T-cell (primary cell): ENCODE measurements at places on chromosomes 11 and 22. TPM values are rescaled to one million over a fixed set of nuclear protein-coding genes. Genes with fewer than 3 reads are reported as not detected.

- no peaks in the 10 kb centered on the region for H3K36me3 ChIP-seq
- no peak for DNase-seq
Observed at GRCh38 chr11:87265132-87265531, 227.4 kb downstream of the TMEM135 start.

DNA sequence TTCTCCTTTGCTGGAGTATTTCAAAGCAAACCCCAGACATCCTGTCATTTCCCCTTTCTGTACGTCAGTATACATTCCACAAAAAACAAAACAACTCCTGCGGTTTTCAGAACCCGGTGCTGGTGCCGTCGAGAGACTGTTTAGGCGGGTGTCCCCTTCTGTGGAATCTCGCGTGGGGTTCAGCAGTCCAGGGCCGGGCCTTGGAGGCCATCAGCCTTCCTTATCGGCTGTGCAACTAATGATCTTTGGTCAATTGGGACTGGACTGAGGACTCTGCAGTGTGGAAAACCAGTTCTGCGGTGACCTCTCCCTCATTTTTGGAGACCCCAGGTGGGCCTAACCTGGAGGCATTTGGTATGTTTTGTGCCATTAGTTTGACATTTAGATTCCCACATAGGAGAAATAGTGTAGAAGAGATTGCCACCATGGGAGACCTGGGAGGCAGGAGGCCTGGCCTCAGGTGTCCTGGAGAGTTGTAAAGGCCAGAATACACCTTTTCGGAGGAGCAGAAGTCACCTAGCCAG is 84.4 kb downstream of the TBC1D22A start:
- DNase-seq, result no peak
- H3K27ac ChIP-seq, result no peak overlapping the region
- no peak overlapping the region for H3K4me3 ChIP-seq
- H3K4me1 ChIP-seq, result peaks cover 4% of the 10 kb centered on the region
- H3K36me3 ChIP-seq, result peaks cover 19% of the 10 kb centered on the region

COA4 gene
- 35.5 TPM for total RNA-seq

KIF18A gene
- 0.85 TPM for total RNA-seq

- DNase-seq, result no peak
- no peak overlapping the region for H3K27ac ChIP-seq
- no peaks in the 10 kb centered on the region for H3K36me3 ChIP-seq
- no peaks in the 10 kb centered on the region for H3K27me3 ChIP-seq
- H3K4me1 ChIP-seq, result no peaks in the 10 kb centered on the region
Observed at GRCh38 chr11:79390477-79390876, 50.4 kb downstream of the TENM4 start.

GRCh38 chr11:9840460-9841004 is 176.7 kb downstream of the SWAP70 start:
- no peak overlapping the region for H3K4me3 ChIP-seq
- H3K27me3 ChIP-seq, result no peaks in the 10 kb centered on the region
- H3K36me3 ChIP-seq, result peaks cover 2% of the 10 kb centered on the region
- DNase-seq, result no peak

PATE4 gene
- total RNA-seq, result not detected

DNA sequence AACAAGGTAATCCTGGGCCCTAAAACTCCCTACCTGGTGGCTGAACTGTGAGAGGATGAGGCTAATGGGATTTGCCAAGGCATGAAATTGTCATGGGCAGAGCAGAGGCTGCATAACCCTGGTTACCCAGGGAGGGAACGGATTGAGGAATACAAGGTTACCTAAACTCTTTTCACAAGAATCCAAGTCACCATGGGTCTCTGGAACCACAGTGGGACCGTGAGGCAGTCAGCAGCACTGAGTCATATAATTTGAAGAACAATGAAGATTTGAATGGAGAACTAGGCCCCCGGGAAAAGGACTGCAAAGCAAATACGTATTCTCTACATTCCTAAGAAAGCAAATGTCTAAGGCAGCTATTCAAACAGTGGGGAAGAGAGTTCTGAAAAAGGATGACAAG is 19.8 kb downstream of the CAT start:
- no peak for DNase-seq
- H3K36me3 ChIP-seq, result peaks cover 67% of the 10 kb centered on the region
- H3K4me3 ChIP-seq, result no peak overlapping the region
- H3K27me3 ChIP-seq, result no peaks in the 10 kb centered on the region

DNA sequence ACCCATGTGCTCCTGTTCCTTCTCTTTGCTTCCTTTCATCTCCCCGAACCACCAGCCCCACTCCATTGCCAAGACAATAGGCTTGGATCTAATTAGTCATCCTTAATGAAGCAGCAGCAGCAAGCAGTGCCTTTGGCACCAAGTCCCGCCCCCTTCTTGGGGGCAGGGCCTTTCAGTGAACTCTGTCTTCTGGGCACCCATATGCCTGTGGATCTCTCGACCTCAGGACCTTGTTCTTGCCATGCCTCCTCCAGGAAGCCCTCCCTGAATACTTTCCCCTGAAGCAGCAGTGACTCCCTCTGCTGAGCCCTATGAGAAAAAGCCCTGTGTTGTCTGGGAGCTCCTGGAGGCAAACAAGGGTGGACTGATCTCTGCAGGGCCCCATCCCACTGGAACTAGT is 32.1 kb downstream of the ARHGEF17 start:
- no peak overlapping the region for H3K27ac ChIP-seq
- DNase-seq, result no peak
- peaks cover 16% of the 10 kb centered on the region for H3K27me3 ChIP-seq
- H3K4me3 ChIP-seq, result no peak overlapping the region
- no peaks in the 10 kb centered on the region for H3K4me1 ChIP-seq

SIK2 gene
- total RNA-seq, result 11.4 TPM

GRCh38 chr22:46976598-46976997 is 214.1 kb downstream of the TBC1D22A start:
- no peaks in the 10 kb centered on the region for H3K27me3 ChIP-seq
- DNase-seq, result no peak
- H3K4me3 ChIP-seq, result no peak overlapping the region
- no peak overlapping the region for H3K27ac ChIP-seq
- peaks cover 4% of the 10 kb centered on the region for H3K36me3 ChIP-seq

TMPRSS4 gene
- total RNA-seq, result 0.51 TPM

CALCA gene
- not detected for total RNA-seq

- H3K36me3 ChIP-seq, result no peaks in the 10 kb centered on the region
- H3K27me3 ChIP-seq, result no peaks in the 10 kb centered on the region
- no peak overlapping the region for H3K27ac ChIP-seq
- H3K4me3 ChIP-seq, result no peak overlapping the region
- no peaks in the 10 kb centered on the region for H3K4me1 ChIP-seq
Observed at GRCh38 chr11:78914503-78914902, 339.8 kb upstream of the NARS2 start.

SLC6A5 gene
- not detected for total RNA-seq

- DNase-seq, result no peak
- H3K27ac ChIP-seq, result no peak overlapping the region
- no peaks in the 10 kb centered on the region for H3K4me1 ChIP-seq
- no peaks in the 10 kb centered on the region for H3K27me3 ChIP-seq
- H3K36me3 ChIP-seq, result no peaks in the 10 kb centered on the region
Observed at GRCh38 chr11:101553891-101554292, 29.9 kb downstream of the TRPC6 start.

GRCh38 chr22:38725900-38726655 is 20.3 kb downstream of the GTPBP1 start:
- H3K27ac ChIP-seq, result no peak overlapping the region
- no peak for DNase-seq
- H3K36me3 ChIP-seq, result peaks cover 38% of the 10 kb centered on the region
- H3K4me3 ChIP-seq, result no peak overlapping the region
- no peaks in the 10 kb centered on the region for H3K4me1 ChIP-seq
- no peaks in the 10 kb centered on the region for H3K27me3 ChIP-seq

GRCh38 chr11:108975641-108976071 is 310.8 kb downstream of the DDX10 start:
- H3K27me3 ChIP-seq, result no peaks in the 10 kb centered on the region
- H3K36me3 ChIP-seq, result no peaks in the 10 kb centered on the region
- no peak for DNase-seq

RASSF10 gene
- not detected for total RNA-seq

- H3K36me3 ChIP-seq, result no peaks in the 10 kb centered on the region
- H3K27me3 ChIP-seq, result no peaks in the 10 kb centered on the region
- H3K4me3 ChIP-seq, result no peak overlapping the region
Observed at GRCh38 chr11:133386262-133386661, 146.0 kb downstream of the OPCML start.

- no peak overlapping the region for H3K4me3 ChIP-seq
- no peaks in the 10 kb centered on the region for H3K4me1 ChIP-seq
- peaks cover 25% of the 10 kb centered on the region for H3K27me3 ChIP-seq
- no peaks in the 10 kb centered on the region for H3K36me3 ChIP-seq
- no peak for DNase-seq
- no peak overlapping the region for H3K27ac ChIP-seq
Observed at GRCh38 chr11:44488165-44488965, 77.1 kb upstream of the CD82 start.

KRTAP5-11 gene
- total RNA-seq, result not detected

CSNK2A3 gene
- 0.93 TPM for total RNA-seq

PARVA gene
- 0.89 TPM for total RNA-seq

CD248 gene
- 2.5 TPM for total RNA-seq

DNA sequence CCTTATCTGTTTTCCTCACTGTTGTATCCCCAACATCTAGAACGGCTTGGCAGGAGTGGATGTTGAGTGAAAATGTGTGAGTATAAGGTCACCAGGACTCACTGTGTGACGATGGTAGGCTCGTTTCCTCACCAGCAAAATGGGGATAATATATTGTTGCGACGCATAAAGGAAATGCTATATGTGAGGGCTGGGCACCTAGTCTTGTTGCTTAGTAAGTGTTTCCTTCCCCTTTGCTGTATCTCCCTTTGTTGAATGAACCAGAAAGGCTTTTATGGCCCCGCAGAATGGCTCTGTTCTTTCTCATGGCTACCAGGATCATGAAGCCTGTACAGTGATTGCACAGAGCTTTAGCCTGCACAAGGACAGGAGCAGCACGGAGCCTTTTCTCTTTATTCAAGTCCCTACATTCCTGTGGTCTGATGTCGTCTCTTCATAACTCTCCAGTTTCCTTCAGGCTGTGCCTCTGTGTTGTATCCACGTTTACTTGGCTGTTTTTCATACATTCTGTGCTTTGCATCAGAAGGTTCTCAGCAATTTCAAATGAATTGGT is 5.4 kb downstream of the TNRC6B start:
- H3K27ac ChIP-seq, result peak overlapping the region; percentile 19
- H3K4me3 ChIP-seq, result no peak overlapping the region
- no peaks in the 10 kb centered on the region for H3K36me3 ChIP-seq
- H3K27me3 ChIP-seq, result no peaks in the 10 kb centered on the region

- peaks cover 7% of the 10 kb centered on the region for H3K36me3 ChIP-seq
- no peak overlapping the region for H3K4me3 ChIP-seq
- H3K27ac ChIP-seq, result no peak overlapping the region
- peaks cover 4% of the 10 kb centered on the region for H3K4me1 ChIP-seq
Observed at GRCh38 chr11:65584723-65585171, 8.9 kb downstream of the EHBP1L1 start.

GRCh38 chr11:1514336-1515061 is 27.9 kb upstream of the MOB2 start:
- H3K36me3 ChIP-seq, result peaks cover 5% of the 10 kb centered on the region
- H3K4me3 ChIP-seq, result no peak overlapping the region
- no peaks in the 10 kb centered on the region for H3K27me3 ChIP-seq

UBQLN3 gene
- total RNA-seq, result 0.16 TPM

SLC29A2 gene
- 14.4 TPM for total RNA-seq

KCNQ1OT1 gene
- total RNA-seq, result 0.33 TPM

DNA sequence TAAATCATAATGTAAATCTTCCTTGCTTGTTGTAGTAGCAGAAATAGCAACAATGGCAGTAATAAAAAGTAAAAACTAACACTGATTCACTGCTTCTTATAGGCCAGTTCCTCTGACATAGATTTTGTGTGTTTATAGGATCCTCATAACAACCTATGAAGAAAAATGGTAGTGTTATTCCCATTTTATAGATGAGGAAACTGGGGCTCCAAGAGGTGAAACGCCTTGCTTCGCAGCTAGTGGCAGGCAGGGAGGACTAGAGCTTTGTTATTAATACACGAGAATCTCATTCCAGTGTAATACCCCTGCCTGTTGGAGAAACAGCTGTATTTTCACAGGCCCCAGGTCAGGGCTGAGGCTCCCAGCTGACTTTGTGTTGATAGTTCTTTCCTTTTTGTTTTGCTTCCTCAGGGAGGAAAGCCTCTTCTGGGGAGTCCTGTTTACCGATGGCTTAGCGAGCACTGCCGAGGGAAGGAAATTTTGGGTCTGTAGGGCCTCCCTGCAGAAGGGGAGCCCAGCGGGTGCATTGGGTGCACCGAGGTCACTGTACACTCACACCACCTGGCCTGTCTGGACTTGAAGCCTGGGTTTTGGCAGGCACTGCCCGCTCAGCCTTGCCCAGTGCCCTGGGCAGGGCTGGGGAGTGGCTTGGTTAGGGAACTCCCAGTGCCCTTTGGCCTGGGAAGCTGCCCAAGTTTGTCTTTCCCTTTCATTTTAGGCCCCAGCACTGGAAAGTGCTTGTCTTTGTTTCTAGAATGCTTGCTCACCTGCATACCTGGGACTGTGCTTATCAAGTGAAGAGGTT is 13.5 kb downstream of the KIAA1671 start:
- no peaks in the 10 kb centered on the region for H3K4me1 ChIP-seq
- no peak overlapping the region for H3K4me3 ChIP-seq
- no peaks in the 10 kb centered on the region for H3K36me3 ChIP-seq
- H3K27me3 ChIP-seq, result no peaks in the 10 kb centered on the region
- H3K27ac ChIP-seq, result no peak overlapping the region

DNA sequence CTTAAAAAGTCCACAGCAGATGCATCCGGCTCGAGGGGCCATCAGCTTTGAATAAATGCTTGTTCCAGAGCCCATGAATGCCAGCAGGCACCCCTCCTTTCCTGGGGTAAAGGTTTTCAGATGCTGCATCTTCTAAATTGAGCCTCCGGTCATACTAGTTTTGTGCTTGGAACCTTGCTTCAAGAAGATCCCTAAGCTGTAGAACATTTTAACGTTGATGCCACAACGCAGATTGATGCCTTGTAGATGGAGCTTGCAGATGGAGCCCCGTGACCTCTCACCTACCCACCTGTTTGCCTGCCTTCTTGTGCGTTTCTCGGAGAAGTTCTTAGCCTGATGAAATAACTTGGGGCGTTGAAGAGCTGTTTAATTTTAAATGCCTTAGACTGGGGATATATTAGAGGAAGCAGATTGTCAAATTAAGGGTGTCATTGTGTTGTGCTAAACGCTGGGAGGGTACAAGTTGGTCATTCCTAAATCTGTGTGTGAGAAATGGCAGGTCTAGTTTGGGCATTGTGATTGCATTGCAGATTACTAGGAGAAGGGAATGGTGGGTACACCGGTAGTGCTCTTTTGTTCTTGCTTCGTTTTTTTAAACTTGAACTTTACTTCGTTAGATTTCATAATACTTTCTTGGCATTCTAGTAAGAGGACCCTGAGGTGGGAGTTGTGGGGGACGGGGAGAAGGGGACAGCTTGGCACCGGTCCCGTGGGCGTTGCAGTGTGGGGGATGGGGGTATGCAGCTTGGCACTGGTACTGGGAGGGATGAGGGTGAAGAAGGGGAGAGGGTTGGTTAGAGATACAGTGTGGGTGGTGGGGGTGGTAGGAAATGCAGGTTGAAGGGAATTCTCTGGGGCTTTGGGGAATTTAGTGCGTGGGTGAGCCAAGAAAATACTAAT is 1.9 kb downstream of the NEAT1 start:
- peak overlapping the region; percentile 95 for H3K27ac ChIP-seq
- H3K4me1 ChIP-seq, result peaks cover 69% of the 10 kb centered on the region
- H3K27me3 ChIP-seq, result no peaks in the 10 kb centered on the region

PLAAT4 gene
- 90.2 TPM for total RNA-seq
